BJ (cell line): ENCODE measurements at places on chromosomes 5 and 9.

DNA sequence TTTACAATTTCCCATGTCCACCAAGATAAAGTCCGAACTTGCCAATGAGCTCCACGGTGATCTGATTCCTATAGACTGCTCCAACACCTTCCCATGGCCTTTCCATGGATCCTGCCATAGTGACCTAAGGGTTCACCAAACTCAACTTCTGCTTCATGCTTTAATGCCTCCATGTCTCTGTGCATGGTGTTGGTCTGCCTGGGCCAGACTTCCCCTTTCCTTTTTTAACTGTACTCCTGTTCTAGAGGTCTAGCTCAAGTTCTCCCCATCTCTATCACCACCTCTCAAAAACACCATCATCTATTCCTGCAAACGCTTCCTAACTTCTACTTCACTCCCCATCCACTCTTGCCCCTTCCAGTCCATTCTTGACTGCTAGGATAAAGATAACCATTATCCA, 14.8 kb upstream of the SMARCA2 start:
- DNase-seq, result no peak

DNA sequence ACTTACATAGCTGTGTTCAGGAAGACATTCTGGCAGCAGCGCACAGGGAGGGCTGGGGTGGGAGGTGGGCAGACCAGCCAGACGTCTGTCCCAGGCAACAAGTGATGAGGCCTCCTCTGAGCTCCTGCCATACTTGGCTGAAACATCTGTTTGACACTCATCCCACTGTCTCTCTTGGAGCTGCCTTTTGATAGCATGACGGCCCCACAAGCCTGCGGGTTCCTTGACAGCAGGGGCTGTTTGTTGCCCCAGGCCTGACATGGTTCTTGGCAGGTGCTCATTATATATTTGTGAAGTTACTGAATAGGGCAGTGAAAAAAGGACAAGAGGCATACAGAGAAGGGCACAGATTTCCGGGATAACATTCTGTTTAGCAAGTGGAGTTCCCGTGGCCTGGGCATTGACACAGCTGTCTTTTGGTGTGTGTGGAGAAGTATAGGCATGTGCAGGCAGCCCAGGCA, 22.2 kb upstream of the B4GALT1 start:
- DNase-seq, result no peak

DNA sequence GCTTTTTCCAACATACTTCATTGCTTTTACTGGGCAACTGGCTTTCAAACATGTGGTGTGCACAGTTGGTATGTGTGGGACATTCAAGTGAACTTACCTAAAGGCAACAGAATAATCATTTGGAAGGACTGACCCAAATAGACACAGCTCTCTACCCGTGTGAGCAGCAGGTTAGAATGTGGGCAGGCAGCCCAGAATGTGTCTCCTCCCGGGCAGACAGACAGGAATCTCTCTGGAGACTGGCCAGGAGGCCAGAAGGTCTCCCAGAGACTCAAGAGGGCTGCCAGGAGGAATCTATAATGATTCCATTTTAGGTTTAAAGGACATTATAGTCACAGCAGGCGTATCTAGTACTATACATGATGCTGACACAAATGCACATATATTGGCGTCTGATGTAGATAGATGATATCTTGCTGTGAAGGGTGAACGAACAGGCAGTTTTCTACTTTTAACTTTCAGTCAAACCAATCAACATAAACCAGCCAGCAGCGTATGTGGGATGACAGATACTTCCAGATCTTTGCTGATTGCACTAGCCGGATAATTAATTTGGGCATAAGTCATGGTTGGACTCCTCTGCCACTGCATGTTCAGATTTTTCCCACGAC, 297.4 kb upstream of the ZNF608 start:
- DNase-seq, result no peak

DNA sequence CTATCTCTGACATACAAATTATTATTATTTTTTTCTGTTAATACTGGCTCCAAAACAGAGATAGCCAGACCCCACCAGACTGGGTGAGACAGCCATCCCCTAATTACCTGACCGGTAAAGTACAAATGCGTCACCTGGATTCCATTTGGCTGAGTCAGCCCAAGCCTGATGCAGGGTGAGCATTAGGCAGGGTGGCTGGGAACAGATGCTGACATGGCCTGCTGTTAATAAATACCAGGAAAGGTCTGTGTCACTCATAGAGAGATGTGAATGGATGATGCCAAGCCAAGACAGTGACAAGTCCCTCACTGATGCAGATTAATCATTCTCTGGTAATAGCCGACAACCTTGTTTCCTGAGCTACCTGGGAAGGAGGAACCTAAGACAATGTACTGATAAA, 183.5 kb downstream of the TRIM32 start:
- DNase-seq, result no peak

DNA sequence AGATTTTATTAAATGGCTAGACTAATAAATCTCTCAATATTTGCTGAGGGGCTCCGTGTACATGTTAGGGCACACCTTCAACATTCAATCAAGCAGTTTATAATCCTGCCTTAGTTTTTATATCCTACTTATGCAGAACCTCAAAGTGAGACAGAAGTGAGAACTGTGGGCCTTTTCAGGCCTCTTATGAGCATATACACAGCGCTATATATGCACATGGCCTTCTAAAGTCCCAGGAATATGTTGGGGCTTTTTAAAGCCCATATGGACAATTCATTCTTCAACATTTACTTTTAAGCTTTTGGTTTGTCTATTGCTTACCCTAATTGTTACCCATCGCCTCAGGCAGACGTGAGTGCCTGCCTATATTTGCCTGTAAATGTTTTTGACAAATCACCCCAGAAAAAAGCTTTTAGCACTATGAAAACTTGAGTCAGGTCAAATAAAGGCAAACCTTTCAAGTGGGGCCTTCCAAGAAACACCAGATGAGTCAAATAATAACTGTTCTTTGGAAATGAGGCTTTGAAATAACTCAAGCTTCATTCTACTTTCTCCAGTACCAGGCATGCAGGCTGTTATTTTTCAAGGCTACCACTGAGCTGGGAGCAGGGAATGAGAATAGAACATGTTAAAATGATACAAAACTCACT, 58.2 kb downstream of the ESM1 start:
- DNase-seq, result no peak

DNA sequence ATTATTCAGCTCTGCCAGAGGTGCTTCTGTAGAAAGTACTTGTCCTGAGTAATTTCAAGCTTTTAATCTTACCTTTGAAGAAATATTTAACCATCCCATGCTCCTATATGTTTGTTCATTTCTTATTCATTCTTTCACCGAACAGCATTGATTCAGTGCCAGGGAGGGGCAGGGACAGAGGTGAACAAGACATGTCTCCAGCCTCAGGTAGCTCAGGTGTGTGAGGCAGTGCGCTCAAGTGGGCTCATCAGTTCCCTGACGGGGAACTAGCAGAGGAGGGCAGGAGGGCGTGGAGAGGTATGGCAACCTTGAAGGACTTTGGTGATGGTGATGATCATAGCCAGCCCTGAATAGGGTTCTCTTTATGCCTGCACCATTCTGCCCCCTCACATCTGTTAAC, 25.9 kb downstream of the ERGIC1 start:
- DNase-seq, result no peak

- no peak for DNase-seq
Measured at GRCh38 chr5:126515337-126515736, 79.7 kb downstream of the ALDH7A1 start.

- no peak for DNase-seq
Measured at GRCh38 chr5:176573564-176574296, 24.6 kb downstream of the CDHR2 start.

- DNase-seq, result no peak
Measured at GRCh38 chr5:110476164-110476563, 250.3 kb downstream of the TMEM232 start.

GRCh38 chr5:14171621-14172020, 28.5 kb downstream of the TRIO start:
- DNase-seq, result no peak

GRCh38 chr5:139946440-139946839, 96.7 kb downstream of the NRG2 start:
- no peak for DNase-seq

- DNase-seq, result no peak
Measured at GRCh38 chr9:2884308-2884707, 40.4 kb upstream of the PUM3 start.

DNA sequence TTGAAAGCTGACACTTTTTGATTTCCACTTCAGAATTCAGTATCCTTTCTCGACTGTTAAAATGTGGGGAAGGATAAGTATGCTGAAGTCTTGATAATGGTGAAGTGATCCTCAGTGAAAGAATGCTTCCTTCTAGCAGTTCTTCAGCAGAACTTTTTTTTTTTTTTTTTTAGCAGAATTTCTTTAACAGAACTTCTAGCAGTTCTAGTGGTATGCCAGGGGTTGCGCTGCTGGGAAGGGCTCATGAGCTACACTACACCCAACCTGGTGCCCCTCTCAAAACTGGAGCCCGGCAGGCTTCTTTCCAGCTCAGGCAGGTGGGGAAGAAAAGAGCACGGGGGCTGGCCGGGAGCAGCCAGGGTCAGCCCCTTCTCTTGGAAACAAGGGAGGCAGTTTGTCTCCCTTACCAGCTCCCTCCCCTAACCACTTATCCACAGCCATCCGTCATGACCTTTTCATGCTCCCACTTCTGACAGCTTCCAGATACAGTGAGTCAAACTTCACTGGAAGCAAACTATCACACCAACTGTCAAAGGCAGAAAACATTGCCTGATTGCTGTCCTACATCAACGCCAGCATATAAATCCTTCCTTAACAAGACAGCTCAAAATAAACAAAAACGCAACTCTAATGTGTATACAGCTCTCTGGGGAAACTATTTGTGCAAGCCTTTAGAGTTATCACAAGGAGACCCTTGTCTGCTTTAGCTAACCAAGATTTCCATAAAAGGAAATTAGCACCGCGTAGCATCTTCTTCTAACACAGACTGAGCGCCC, 211.5 kb downstream of the GAPVD1 start:
- no peak for DNase-seq

DNA sequence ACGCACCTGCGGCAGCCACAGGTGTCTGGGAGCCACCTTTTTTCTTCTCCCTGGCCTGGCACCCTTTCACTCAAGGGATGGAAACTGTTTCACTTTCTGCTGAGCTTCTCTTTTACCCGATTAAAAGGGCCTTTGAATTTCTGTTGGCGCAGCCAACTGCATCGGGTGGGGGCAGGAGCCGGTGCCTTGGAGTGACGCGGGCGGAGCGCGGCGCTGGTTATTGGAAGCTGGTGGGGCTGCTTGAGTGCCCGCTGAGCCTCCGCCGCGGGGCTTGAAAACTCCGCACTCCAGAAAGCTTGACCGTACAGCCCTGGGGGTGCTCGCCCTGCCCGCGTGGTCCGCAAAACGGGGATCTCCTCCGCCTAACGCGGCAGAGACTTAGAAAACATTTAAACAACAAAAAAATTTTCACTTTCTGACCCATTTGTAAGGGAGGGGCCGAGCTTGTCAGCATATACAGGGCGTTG, 52.0 kb upstream of the TJP2 start:
- DNase-seq, result no peak

- no peak for DNase-seq
Measured at GRCh38 chr5:102511666-102512065, 12.9 kb upstream of the SLCO6A1 start.

GRCh38 chr5:143231416-143231815, 172.1 kb downstream of the NR3C1 start:
- DNase-seq, result no peak

DNA sequence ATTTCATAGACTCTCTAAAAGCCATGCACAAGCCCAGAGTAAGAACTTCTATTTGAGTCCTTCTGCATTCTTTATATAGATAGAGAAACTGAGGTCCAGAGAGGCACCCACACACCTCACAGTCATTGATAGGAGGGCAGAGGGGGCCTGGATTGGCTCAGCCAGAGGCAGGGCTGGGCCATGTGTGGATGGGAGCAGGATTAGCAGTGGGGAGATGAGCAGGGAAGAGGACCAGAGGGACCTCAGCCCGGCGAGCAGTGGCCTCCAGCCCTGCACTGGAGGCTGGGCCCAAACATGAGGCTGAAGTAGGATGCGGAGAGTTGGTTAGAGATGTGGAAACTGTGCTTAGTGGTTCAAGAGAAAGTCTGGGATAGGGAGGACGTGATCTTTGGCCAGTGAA, 34.0 kb downstream of the PPARGC1B start:
- no peak for DNase-seq

DNA sequence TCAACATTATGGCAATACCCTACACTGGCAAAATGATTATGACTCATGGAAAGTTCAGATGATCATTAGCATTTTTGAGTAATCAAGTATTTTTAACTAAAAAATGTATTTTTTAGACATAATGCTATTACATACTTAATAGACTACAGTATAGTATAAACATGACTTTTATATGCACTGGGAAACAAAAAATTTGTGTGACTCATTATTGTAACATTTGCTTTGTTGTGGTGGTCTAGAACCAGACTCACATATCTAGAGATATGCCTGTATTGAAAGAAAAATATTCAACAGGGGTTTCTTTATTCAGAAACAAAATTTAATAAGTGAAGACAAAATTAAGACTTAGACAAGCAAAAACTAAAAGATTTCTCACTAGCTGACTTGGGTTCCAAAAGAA, 385.3 kb upstream of the RIOK2 start:
- DNase-seq, result no peak

DNA sequence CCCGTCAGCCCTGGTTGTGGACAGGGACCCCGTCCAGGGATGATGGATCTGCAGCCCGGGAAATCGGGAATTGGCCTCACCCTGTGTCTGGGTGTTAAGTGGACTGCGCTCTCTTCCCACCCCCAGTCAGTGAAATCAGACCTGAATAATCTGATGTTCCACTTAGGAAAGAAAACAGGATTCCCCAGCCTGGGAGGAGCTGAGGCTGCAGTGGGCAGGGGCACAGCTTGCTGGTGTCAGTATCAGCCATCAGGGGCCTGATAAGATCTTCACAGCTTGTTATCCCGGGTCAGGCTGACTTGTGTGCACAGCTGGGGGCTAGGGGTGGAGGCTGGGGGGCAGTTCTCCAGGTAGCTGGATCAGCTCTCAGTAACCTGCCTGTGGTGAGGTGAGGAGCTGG, 29.1 kb downstream of the LMX1B start:
- DNase-seq, result no peak

DNA sequence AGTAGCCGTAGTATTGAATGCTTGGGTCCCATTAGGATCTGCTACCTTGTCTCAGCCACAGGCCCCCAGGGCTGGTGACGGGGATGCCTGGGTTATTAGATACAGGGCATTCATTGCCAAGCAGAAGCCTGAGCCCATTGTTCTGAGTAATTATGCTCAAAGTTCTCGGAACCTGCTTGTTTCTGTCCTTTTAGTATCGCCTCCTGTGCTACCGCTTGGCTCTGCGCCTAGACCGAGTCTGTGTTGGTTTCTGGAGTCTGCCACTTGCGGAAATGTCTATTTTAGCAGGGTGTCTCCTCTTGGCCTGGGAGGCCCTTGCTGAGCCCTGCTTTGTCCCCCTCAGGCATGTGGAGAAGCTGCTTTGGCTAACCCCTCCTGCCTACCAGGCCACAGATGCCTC, 506.1 kb downstream of the BNC2 start:
- DNase-seq, result no peak
